GM19239 (cell line): ENCODE measurements at places on chromosomes 1 and 21.
A peak's percentile ranks its signal among the peaks of the same experiment; 100 is the strongest.

- DNase-seq = no peak
Observed at GRCh38 chr1:150162582-150162861, 12.8 kb downstream of the PLEKHO1 start.

DNA sequence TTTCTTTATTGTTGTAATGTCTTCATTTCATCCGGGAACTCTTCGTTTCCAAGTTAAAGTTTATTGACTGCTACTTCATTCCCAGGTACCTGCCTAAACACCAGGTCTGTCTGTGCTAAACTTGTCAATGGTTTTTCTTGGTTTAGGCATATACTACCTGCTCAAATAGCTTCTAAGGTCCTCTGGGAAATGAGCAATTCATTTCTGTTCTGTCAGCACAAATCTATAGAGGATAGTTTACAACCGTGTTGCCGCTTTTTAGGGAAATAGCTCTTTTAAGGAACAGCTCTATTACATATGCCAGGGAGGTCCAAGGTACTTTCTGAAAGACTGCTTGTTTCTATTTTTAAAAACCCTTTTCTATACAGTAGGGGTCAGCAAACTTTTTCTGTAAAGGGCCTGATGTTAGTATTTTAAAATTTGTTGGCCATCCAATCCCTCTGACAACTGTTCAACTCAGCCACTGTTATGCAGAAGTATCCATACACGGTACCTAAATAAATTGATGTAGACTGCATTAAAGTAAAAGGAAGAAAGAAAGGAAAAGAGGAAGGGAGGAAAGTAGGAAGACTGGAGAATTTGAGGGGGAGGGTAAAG lies 222.7 kb upstream of the PTBP2 start:
- no peak for DNase-seq

DNA sequence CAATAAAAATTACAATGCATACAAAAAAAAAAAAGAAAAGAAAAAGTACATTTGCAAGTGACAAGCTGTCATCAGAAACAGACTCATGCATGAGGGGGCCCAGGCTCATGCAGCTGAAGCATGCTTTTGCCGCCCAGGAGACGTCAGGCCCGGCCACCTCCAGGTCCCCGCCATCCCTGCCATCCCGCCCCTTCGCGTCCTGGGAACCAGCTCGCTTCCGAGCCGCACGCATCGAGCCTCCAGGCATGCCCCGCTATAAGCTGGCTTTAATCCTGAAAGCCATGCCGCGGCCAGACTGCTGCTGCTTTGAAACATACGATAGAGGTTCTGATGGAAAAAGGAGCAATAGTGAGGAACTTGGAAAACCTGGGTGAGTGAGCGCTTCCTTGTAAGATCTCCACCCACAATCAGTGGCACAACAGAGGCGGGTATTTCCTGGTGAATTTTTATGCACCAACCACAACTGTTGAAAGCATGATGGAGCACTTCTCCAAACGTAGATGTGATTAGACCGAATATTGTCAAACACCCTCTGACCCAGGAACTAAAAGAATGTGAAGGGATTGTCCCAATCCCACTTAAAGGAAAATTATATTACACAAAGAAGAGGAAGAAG lies 113.7 kb downstream of the FAF1 start:
- DNase-seq = no peak

GRCh38 chr1:213051127-213051880 lies at the start of gene RPS6KC1:
RPS6KC1 (plus strand) TSS chr1:213051241; CDS start chr1:213051405, 164 bp downstream.
- DNase-seq = peak; percentile 89

GRCh38 chr1:172143384-172144055 lies 277.0 kb upstream of the C1orf105 start:
- DNase-seq = no peak

GRCh38 chr1:195251900-195252299 lies 1356.3 kb downstream of the KCNT2 start:
- no peak for DNase-seq

- no peak for DNase-seq
Observed at GRCh38 chr1:195981448-195982139, 626.6 kb downstream of the KCNT2 start.

GRCh38 chr1:35714921-35715567 lies 3.6 kb downstream of the C1orf216 start:
- no peak for DNase-seq
